ENCODE measurements at places on chromosomes 5 and 9.

- no peak for DNase-seq
Measured at GRCh38 chr9:36416890-36417289, 16.8 kb upstream of the RNF38 start.

GRCh38 chr5:90690307-90690706 lies 131.7 kb downstream of the ADGRV1 start:
- no peak for DNase-seq

GRCh38 chr9:114417511-114417910 lies 29.7 kb upstream of the AKNA start:
- DNase-seq: no peak

GRCh38 chr5:167905919-167906853 lies 385.3 kb upstream of the WWC1 start:
- DNase-seq: no peak

DNA sequence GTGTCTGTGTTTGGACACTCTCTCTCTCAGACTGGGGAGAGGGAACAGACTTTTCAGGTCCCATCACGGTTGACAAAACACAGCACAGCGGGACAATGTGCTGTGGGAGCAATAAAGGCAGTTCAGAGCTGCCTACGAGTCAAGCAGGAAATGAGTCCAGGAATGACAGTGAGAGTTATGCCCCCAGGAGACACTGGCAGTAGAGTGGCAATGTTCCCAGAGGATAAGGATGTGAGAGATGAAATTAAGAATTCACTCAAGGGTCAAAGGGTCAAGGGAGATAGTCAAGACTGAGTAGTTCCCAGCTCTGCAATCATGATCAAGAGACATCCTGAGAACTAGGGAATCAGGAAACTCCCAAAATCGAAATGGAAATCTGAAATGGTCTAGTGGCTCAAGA lies 156.1 kb downstream of the LURAP1L start:
- DNase-seq: no peak

DNA sequence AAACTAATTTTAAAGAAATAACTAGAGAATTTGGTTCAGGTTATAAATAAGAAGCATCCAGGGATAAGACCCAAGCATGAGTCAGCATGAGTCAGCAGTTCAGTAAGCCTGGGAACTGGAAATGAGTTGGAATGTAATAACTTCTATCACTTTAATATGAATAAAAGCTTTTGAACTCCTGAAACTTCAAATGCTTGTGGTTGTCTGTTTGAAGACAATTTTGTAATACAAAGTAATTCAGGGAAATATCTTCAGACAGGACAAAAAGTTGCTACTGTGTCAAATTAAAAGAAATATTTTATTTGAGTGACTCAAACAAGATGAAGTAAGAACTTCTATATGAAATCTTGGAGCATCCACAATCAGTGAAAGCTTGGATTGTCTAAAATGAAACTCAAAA lies 331.2 kb upstream of the DAB2 start:
- DNase-seq: no peak

- DNase-seq: no peak
Measured at GRCh38 chr5:107557051-107557658, 113.6 kb downstream of the EFNA5 start.

GRCh38 chr9:95058121-95058785 lies 259.3 kb downstream of the FANCC start:
- DNase-seq: no peak

GRCh38 chr5:179292202-179292601 lies 53.1 kb downstream of the ADAMTS2 start:
- no peak for DNase-seq

- no peak for DNase-seq
Measured at GRCh38 chr5:58181578-58182286, 278.2 kb downstream of the PLK2 start.

GRCh38 chr9:33161011-33161588 lies 6.0 kb downstream of the B4GALT1 start:
- peak; percentile 68 for DNase-seq

- DNase-seq: no peak
Measured at GRCh38 chr9:31715250-31715649, 669.2 kb upstream of the ACO1 start.

DNA sequence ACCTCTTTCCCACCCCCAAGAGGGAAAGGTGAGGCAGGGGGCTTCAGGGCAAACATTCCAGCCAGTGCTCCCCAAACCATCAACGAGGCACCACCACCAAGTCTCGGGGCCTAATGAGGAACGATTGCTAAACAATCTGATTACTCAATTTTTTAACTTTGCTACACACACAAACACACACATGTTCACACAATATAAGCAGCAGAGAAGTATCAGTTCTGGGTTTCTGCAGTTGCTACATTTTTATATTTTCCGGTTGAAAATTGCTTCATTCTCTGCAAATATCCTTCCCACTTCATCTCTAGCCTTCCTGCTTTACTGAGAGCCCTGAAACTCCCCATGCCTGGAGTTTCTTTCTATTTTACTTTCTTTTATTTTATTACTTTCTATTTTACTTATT lies 60.2 kb downstream of the FEM1C start:
- DNase-seq: no peak

- DNase-seq: no peak
Measured at GRCh38 chr9:96161819-96162218, 140.2 kb downstream of the HSD17B3 start.

DNA sequence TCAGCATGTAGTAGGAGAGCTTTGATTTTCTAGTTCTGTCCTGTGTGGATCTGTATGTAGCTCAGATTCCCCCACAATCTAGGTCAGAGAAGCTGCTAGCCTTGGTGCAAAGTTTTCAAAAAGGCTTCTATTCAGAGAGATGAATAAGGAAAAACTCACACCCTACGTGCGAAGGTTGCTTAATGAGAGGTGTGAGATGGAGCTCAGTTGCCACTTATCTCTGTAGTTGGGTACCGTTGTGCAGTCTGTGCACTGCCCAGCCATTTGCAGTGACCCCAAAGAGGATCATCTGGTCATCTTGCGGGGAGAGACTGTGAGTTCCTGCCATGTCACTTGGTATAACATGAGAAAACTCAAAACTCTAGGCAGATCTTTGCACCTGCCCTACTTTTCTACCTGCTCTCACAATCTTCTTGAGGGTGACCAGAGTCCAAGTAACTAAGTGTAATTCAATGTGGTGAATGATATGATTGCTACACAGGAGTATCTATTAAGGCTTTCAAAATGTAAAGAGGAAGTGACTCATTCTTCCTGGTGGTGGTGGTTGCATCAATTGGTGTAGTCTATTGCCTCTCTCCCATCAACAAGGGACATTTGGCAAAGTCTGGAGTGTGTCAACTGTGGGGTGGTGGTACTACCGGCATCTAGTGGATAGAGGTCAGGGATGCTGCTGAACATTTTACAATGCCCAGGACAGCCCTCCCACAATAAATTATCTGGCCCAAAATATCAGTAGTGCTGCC lies 65.2 kb downstream of the TMC1 start:
- DNase-seq: peak; percentile 68

DNA sequence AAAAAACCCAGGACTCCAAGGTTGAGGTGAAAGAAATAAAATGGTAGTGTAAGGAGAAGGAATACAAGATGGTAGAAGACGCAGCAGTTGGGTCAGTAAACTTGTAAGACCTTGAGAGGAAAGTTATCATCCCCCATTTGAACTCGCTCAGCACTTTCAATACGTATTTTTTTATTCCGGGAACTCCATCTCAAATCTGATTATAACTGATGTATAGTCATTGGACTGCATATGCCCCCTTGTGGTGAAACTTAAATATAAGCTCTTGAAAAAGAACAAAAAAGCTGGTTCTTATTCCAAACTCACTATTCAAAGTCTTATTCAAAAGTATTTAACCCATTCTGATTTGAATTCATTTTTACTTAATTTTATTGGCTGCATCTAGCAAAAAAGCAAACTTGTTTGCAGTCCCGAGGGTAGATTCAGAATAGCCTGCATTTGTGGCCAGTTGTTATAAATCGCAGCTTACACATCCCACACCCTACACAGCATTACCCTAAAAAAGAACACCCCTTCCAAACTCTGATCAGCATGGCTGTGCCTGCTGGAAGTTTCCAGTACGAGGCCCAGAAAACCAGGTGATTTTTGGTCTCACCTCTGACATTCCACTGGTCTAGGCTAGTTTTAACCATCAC lies 118.0 kb downstream of the ESM1 start:
- no peak for DNase-seq

GRCh38 chr5:143992496-143992895 lies 178.0 kb downstream of the YIPF5 start:
- no peak for DNase-seq

- no peak for DNase-seq
Measured at GRCh38 chr5:143074414-143074996, 304.3 kb downstream of the ARHGAP26 start.

DNA sequence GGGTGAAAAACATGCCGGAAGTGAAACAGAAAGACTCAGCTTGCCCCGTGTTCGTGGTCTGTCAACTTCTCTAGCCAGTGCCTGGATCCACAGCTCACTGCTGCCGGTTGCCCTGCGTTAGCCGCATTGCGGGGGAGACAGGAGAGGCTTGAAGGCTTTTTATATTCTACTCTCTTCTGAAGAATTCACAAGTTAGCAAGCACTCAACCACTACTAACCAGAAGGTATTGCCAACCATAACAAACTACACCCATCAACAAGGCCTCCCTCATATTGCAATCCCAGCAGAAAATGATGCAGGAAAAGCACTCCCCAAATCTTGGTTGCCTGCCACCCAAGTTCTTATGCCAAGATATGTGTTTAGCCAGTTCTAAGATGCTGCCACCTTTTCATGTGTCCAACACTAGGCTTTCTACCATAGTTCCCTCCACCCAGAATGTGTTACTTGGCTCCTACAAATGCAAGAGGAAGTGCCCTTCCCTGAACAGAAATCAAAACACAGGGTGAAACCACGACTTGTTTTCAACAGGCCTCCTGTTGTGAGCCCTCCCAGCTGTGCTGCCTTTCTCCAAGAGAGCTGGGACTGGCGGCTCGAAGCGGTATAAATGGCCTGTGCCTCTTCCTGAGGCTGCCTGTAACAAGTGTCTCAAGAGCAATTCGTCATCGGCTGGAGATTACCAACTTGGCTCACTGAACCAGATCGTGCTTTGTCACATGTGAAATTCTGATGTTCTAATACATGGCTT lies 129.0 kb downstream of the SNX18 start:
- peak; percentile 84 for DNase-seq

DNA sequence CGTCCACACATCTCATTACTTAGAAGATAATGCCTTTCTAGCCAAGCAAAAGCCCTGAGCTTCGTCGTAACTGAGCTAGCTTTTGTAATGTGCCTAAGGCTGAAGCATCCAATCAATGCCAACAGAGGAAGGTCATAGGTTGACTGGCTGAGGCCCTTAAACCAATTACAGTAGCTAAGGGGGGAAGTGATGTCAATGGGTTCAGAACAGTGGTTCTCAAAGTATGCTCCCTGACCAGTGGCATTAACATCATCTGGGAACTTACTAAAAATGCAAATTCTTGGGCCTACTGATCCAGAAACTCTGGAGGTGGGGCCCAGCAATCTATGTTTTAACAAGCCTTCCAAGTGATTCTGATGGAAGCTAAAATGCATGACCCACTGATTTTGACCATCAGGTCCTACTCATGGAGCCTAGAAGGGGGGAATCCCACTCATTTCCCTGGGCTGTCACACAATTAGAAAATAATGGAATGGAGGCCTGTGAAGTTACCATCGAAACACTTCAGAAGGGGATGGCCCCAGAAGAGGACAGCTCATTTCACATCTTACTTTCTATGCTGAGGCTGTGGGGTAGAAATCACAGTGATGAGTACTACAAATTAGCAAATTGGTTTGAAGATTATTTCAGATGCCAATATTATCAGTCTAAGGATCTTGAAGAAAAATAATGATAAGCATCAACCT lies 4.8 kb upstream of the VLDLR start:
- DNase-seq: no peak

DNA sequence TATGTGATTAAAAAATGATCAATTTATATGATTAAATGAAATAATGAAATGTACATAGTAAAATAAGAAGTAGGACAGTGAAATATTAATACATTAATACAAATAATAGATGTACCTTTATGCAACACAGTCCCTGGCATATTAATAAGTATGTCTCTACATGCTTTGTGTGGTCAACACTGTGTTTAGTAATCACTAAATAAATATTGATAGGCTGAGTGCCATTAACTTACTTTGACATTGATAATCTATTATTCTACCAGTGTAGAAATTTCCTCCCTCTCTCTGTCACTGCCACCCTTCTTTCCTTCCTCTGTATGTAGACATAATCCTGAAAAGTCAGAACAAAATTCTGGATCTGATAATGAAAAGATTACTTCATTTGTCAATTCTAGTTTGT lies 43.7 kb downstream of the RNF180 start:
- no peak for DNase-seq

DNA sequence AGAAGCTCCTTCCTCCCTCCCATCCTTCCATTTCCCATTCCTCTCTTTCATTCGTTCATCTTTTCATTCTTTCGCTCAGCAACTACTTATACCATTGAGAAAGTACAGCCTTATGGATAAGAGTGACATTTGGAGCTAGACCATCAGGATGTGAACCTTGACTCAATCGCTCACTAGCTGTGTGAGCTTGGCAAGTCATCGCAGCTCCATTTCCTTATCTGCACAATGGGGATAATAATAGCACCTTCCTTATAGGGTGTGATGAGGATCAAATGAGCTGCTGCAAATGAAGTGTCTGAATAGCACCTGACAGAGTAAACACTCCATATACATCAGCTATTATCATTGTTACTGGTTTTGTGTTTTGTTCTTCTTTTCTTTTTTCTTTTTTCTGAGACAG lies 28.1 kb upstream of the SYNPO start:
- no peak for DNase-seq

DNA sequence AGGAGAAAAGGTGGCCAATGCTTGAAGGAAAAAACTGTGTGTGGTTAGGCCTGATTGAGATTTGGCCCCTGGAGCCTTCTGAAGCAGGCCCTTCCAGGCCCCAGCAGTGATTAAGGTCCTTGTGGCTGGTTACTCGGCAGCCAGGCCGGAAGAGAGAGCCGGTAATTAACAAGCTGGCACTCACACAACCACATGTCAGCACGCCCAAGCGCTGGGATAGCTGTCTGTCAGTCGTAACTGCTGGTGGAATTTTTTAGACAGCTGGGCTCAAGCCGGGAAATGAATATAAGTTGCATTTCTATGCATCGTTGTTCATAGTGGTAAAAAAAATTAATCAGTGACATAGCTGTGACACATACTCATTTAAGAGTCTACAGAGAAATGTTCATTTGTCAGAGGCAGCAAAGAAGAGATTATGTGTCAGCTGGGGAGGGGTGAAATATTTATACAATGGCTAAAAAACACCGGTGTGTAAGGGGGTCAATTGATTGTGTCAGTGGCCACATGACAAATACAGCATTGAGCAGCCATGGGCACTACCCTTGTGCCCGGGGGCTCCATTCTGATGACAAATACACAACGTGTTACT lies 13.7 kb upstream of the ARAP3 start:
- DNase-seq: no peak

GRCh38 chr9:112731971-112732370 lies 14.1 kb upstream of the INIP start:
- DNase-seq: no peak

GRCh38 chr9:4596165-4596922 lies 65.8 kb upstream of the PLPP6 start:
- DNase-seq: peak; percentile 69

- no peak for DNase-seq
Measured at GRCh38 chr5:145991044-145991575, 54.7 kb downstream of the SH3RF2 start.
